Immature natural killer cell (primary cell): ENCODE measurements at places on chromosomes 1 and 21. TPM values are rescaled to one million over a fixed set of nuclear protein-coding genes. Genes with fewer than 3 reads are reported as not detected.

DNA sequence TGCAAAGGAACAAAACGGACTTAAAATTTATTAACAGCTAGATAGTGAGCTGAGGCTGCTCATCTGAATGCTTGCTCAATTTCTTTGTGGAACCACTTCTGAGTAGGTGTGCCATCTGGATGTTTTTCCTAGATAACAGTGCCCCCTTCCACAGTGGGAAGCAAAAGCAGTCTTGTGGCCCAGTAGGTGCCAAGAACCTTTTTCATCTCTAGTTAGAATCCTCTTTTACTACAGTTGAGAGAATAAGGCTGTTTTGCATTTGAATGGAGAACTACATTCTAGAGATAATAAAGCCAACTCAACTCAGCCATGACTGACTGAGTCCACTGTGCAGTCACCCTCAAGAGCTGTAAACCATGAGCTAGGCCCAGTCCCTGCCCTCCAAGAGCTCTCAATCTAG lies 13.3 kb downstream of the F3 start:
- DNase-seq = no peak

NR5A2 gene
- polyA plus RNA-seq = not detected

- DNase-seq = no peak
Observed at GRCh38 chr1:156973417-156973816, 53.0 kb downstream of the LRRC71 start.

DNA sequence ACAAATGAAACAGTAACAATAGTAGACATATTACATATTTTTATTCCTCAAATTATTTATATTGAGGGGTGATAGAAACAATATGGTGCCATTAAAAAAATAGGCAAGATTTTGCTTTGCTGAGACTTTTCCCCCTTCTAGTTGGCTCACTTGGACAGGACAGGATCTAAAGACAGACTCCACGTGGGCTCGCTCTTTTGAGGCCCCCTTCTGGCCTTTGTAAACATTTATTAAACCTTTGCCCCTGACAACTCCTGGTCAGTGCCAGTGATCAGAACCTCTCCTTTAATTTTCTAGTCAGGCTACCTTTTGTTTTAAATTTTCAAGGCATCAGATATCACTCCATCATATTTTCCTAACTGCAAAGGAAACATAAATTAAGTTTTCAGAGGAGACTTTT lies 49.7 kb upstream of the IFI44L start:
- no peak for DNase-seq

DNA sequence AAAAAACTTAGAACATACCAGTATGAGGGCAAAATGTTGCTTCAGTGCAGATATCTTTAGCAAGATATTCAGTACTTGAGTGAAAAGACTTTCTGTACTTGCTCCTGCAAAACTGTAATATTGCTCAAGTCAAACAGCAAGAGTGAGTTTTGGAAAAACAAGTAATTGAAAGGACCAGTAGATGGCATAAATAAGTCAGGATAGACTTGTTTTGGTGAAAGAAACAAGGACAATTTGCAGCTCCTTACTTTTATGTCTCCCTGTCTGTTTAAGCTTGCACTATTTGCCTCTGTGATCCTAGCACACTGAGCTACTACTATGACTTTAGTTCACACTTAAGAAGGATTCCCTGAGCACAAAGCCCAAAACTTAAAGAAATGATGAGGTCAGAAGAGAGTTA lies 39.1 kb downstream of the IFI44 start:
- DNase-seq = no peak

GRCh38 chr1:64632936-64633335 lies 111.9 kb upstream of the RAVER2 start:
- DNase-seq = no peak

GRHL3 gene
- not detected for polyA plus RNA-seq

- DNase-seq = no peak
Observed at GRCh38 chr21:41684381-41685245, 82.2 kb downstream of the RIPK4 start.

TESK2 gene
- polyA plus RNA-seq = 1.8 TPM

SDC3 gene
- polyA plus RNA-seq = not detected

DNA sequence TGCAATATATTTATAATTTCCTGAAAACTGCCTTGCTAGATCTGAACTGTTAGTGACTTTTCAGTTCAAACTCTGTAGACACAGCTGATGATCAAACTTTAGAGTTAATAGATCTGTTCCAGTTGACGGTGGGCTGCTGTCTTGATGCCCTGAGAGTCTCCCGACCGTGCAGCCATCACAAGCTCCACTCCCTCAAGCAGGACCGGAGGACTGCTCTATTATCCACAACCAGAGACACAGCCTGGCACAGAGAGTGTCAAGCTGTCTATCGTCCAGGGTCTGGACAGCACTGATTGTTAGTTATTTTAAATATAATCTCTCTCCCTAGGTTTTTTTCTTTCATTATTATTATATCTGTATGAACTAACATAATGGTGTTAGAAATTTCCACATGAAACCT lies 8.0 kb downstream of the CHODL start:
- no peak for DNase-seq

- no peak for DNase-seq
Observed at GRCh38 chr1:112713466-112714312, 1.4 kb downstream of the PPM1J start.
